ENCODE measurements at places on chromosomes 1 and 21.
A peak's percentile ranks its signal among the peaks of the same experiment; 100 is the strongest.

DNA sequence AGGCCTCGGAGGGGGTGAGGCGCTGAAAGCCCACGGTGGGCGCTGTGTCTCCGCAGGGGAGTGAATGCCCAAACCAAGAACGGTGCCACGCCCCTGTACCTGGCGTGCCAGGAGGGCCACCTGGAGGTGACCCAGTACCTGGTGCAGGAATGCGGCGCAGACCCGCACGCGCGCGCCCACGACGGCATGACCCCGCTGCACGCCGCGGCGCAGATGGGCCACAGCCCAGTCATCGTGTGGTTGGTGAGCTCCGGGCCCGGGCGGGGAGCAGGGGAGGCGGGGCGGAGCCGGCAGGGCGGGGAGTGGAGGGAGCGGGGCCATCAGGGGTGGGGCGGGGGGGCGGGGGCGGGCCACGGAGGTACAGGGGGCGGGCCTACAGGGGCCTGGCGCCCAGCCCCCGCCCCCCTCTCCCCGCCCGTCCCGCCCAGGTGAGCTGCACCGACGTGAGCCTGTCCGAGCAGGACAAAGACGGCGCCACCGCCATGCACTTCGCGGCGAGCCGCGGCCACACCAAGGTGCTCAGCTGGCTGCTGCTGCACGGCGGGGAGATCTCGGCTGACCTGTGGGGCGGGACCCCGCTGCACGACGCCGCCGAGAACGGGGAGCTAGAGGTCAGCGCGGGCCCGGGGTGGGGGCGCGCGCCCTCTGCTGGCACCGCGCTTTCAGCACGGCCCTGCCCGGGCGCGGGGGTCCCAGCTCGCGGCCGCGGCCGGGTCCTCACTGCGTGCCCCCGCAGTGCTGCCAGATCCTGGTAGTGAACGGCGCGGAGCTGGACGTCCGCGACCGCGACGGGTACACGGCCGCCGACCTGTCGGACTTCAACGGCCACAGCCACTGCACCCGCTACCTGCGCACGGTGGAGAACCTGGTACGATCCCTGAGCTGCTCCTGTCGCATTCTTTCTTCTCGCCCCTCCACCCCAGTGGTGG, 15.9 kb downstream of the ESPN start:
- DNase-seq, result peak; percentile 43

- DNase-seq, result no peak
Measured at GRCh38 chr1:245566952-245567351, 412.2 kb downstream of the KIF26B start.

DNA sequence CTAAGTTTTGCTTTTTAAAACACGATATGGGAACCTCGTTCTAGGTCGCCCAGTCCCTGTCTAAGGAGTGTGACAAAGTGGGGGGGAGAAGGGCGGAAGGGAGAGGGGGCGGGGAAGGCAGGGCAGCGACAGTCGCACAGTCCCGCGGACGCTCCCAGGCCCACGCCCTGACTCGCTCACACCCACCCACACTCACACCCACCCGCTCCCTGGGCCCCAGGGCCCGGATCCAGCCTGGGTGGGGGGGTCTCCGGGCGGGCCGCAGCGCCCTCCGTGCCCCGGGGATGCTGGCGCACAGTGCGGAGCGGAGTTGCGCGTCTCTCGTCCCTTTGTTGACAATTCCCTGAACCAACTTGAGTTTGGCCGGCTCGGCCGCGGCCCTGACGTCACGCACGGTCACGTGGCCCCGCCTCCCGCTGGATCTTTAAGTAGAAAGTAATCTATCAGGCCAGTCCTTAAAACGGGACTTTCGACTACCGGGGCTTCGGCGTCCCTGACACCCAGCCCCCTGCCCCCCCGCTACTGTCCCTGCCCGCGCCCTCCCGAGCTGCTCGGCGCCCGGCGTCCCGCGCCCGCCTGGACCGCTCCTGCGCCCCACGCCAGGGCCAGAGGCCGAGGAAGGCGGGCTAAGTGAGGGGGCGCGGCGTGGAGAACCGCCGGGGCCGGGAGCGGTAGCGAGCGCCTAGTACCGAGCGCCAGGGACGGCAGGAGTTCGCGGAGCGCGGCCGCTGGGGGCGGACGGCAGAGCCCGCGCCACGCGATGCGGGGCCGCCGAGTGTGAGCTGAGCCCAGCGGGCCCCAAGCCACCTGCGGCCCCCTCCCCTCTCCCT, at the start of gene FOXD3:
TSS of gene FOXD3 (plus strand) at position 454 of the 830 bp plus-strand sequence. CDS start 492 bp downstream, outside the sequence.
- DNase-seq, result no peak

- DNase-seq, result no peak
Measured at GRCh38 chr1:173224949-173225348, 17.8 kb upstream of the TNFSF4 start.

DNA sequence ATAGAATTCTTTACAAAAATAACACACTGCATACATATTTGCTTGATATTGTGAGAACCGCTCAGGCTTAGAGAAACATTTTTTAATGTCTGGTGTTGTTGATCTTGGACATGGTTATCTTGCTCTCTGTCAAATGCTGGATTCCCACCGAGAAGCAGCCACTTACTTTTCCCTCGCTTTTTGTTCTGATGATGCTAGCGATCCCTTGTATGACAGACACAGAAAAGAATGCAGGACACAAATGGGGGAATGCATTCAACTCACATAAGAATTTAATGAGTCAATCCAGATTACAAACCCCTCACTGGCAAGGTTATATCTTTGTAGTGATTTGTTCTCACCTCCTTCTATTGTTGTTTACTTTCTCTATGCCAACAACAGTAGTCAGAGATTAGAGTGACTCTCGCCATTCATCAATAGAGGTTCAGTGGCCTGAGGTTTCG, 76.8 kb upstream of the AKT3 start:
- DNase-seq, result no peak

DNA sequence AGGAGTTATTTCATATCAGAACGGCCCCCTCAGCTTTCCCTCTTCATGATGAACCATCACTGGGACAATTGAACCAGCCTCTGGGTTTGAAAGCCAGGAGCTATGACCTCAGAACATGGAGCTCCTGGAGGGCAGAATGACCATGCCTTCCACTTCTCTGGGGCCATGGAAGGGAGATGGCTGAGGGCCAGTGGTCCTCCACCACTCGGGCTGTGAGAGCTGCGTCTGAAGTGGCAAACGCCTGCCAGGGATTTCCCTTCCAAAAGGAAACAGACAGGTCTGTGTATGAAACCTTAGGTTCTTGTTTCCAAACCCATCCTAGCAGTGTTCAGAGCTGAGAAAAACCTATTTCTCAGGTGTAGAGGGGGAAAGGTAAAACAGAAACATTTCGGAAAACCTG, 22.5 kb downstream of the PKP1 start:
- DNase-seq, result no peak

- DNase-seq, result no peak
Measured at GRCh38 chr1:204920967-204921366, 50.3 kb downstream of the NFASC start.

- no peak for DNase-seq
Measured at GRCh38 chr1:41387667-41388091, 26.4 kb downstream of the FOXO6 start.

GRCh38 chr1:67493148-67493547, 62.9 kb upstream of the SERBP1 start:
- DNase-seq, result no peak

- DNase-seq, result no peak
Measured at GRCh38 chr1:78553859-78554258, 63.1 kb downstream of the PTGFR start.

GRCh38 chr1:218679988-218680748, 335.0 kb downstream of the TGFB2 start:
- DNase-seq, result no peak

DNA sequence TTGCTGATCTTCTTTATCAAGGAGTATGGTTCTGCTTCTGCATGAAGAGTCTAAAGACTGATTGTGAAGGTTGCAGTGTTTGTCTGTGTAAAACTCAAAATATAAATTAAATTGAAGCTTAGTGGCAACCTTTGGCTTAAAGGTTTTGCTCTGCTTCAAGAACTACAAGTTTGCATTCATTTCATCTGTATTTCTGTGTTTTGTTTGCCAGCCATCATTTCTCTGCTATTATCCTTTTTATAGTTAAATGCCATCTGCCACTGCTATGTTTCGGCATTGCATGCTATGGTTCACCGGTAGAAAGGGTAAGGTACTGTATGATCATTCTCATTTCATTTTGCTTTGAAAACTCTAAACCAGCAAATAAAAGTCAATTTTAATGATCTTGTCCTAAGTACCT, 52.9 kb downstream of the OSBPL9 start:
- DNase-seq, result no peak

DNA sequence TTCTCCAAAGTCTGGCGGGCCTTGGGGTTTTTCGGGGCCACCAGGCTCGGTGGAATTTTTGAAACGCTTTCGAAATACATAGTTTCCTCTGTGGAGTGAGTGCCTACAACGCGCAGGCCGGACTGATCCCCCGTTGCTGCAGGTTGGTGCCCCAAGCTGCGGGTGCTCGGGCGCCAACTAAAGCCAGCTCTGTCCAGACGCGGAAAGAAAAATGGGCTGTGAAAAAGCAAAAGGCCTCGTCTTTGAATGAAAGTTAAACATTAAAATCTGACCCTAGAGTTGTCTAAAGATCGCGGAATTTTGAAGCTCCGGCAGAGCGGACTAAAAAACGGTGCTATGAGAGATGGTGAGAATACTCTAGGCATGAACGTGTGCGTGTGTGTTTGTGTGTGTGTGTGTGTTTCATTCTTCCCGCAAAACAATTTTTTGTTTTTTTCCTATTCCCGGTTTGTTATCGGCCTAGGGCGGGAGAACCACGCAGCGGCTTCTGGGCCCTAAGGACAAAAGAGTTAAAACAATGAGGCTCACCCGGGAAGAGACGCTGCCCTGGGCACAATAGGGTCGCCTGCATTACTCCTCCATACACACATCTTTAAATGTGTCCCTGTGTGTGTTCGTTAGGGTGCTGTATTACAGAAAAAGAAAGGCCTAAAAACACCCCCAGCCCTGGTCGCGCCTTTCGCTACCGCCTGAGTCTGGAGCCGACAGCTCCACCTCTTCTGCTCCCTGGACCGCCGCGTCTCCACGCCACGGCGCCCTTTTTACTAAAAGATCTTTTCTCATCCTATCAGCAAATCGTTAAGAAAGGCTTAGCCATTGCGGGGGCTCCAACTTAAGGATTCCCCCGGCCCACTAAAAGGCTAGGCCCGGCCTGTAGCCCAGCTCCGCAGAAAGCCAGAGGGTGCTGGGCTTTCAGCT, 3.2 kb downstream of the TBX15 start:
- DNase-seq, result no peak

- no peak for DNase-seq
Measured at GRCh38 chr21:44710756-44711326, 531 bp downstream of the TSPEAR start.

GRCh38 chr1:207659545-207660153, 14.7 kb downstream of the CR1L start:
- no peak for DNase-seq

DNA sequence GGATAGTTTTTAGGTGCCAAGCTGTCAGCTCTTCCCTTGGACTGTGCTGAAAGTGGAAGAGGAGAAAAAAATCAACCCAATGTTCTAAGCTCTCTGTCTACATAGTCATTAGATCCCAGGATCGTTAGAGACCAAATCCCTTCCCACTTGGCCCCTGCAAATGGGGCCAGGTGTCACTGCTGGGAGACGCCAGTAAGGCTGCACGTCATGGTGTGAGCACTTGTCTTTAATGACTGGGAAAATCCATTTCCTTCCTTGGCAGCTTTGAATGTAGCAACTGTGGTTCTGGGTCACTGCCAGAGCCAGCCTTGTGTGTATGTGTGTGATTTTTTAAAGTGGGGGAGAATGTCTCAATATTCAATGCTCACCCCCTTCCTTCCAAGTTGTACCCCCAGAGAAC, 59.9 kb downstream of the MAN1C1 start:
- no peak for DNase-seq

DNA sequence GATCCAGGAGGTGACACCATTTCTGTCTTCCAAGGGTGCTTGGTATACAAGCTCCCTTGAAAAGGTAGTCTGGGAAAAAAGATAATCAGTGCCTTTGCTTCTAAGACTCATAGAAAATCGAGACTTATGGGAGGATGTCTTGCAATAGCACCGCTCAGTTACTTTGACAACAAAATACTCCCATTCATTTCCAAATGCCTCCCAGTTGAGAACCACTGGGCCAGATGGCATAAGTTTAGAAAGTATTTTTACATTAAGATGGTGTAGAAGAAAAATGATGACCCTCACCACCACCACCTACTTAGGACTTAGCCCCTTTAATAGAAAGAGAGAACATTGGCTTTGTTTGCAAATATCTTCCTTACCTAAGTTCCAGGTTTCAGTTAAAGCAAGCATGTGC, 4.6 kb downstream of the TRMT13 start:
- DNase-seq, result no peak

GRCh38 chr1:145927916-145928643, 796 bp upstream of the RBM8A start:
- DNase-seq, result no peak

DNA sequence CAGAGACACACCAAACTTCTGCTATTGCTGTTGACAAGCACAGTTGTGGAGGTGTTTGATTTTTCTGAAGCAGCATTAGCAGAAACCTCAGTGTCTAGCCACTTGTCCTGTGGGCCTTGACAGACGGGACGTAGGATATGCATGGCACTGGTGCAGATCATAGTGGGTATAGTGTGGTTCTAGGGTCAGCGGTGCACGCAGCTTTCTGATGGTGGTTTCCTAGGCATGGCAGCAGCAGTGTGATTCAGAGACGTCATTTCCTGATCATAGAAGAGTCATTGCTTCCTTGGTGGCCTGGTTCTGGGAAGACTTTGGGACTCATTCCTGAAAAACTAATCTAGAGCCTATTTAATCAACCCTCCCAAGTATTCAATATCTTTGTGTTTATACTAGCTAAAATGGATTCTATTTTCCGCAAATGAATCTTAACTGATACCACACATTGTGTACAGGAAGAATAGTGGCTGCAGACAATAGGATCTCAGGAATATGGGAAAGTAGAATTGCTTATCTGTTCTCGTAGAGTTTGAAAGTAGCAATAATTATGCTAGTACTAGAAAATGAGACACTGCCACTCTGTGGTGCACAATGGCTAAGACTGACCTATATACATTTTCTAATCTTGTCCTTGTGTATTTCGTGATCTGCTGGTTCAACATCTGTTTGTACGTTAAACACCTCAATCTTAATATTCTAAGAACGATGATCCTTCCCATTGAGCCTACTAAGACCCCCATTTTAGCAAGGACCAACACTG, 2.8 kb upstream of the USP1 start:
- DNase-seq, result no peak

GRCh38 chr1:176903474-176903873, 261.0 kb downstream of the ASTN1 start:
- DNase-seq, result no peak

GRCh38 chr1:24319312-24319863, at the start of gene GRHL3:
Gene GRHL3 (plus strand): TSS chr1:24319357. CDS start chr1:24319552, 195 bp downstream.
- no peak for DNase-seq

- DNase-seq, result no peak
Measured at GRCh38 chr1:10160907-10161490, 49.4 kb upstream of the KIF1B start.

- no peak for DNase-seq
Measured at GRCh38 chr1:183559061-183559460, 31.2 kb downstream of the NCF2 start.

DNA sequence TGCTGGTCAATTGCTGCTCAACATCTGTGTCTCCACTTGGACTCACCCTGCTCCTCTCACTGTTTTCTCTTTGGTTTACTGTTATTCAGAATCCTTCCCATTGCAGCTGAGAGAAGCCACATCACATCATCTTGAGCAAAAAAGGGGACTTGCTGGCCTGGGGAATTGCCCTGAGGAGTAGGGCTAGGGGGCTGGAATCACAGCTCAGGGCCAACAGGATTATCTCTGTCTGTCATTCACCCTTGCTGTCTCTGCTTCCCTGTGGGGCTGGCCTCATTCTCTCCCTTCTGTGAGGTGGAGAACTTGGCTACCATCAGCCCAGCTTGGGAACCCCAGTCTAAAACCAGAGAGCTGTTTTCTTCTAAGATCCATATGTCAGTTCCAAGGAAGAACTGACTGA, 140.7 kb upstream of the WNT4 start:
- no peak for DNase-seq

All from stimulated activated CD8-positive, alpha-beta memory T cell treated with anti-CD3 and anti-CD28 coated beads, Interleukin-7, amount 100 ng/mL, for 1 hour (primary cell).